Activated CD8-positive, alpha-beta memory T cell treated with anti-CD3 and anti-CD28 coated beads for 1 hour (primary cell): ENCODE measurements at places on chromosomes 2 and 18.

GRCh38 chr2:30481323-30481800 lies 34.3 kb downstream of the LCLAT1 start:
- no peak for DNase-seq

- DNase-seq, result no peak
Measured at GRCh38 chr2:27152796-27153464, 4.1 kb downstream of the TCF23 start.

DNA sequence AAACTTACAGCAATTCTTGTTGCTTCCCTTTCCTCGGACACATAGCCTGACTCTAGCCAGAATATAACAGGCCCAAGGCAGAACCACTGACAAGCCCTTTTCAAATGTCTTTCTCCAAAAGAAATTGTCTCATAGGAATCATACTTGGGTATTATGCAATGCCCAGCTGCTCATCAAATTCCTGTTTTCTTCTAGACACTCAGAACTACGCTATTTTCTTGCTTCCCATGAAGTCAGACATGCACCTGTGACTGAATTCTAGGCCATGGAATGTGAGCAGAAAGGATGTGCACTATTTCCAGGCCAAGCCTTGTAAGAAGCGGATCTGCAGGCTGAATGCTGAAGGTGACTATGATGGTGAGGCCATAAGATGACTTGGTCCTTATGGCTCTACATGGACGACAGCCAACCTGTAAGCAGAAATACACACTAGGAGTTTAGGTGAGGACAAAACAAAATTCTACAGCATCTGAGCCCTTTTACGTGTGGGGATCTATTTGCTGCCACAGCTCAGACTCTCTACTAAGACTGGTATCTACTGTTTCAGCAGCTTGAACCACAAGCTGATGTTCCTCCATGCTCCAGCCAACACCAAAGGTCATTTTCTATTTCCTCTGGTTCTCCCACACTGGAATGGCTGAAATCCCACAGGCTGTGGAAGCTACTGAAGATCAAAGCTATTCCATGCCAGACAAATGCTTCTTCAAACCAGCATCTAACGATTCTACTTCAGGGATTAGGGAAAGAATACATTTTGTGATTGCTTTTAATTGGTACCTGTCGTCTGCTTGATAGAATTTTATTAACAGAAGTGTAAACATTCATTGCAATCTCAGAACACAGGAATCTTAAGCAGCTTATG lies 378.7 kb downstream of the RBM43 start:
- no peak for DNase-seq

GRCh38 chr2:112876257-112876970 lies 34.6 kb upstream of the IL37 start:
- no peak for DNase-seq

GRCh38 chr18:59994357-59994756 lies 94.6 kb downstream of the PMAIP1 start:
- no peak for DNase-seq

GRCh38 chr2:207251022-207251421 lies 85.3 kb upstream of the KLF7 start:
- DNase-seq, result no peak

GRCh38 chr2:48397281-48397680 lies 132.7 kb upstream of the STON1 start:
- DNase-seq, result no peak

- DNase-seq, result no peak
Measured at GRCh38 chr2:225600444-225600843, 200.9 kb downstream of the NYAP2 start.

DNA sequence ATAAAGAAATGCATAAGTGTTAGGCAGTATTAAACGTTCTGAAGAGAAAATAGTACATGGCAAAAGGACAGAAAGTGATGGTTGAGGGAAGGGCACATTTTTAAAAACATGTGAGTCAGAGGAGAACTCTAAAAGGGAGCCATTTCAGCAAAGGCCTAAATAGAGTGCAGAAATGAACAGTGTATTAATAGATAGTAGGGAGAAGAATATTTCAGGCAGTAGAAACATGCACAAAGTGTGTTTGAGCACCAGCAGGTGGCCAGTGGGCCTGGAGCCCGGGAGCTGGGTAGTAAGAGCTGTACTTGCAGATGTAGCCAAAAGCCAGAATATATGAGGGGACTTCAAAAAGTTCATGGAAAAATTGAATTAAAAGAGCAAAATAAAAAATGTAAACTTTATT lies 288.1 kb upstream of the FIGN start:
- DNase-seq, result no peak

GRCh38 chr2:64643838-64644457 lies 9.8 kb downstream of the SERTAD2 start:
- no peak for DNase-seq

- DNase-seq, result no peak
Measured at GRCh38 chr2:53422979-53423378, 344.6 kb upstream of the CHAC2 start.

- no peak for DNase-seq
Measured at GRCh38 chr2:186713691-186714090, 19.8 kb downstream of the FAM171B start.

DNA sequence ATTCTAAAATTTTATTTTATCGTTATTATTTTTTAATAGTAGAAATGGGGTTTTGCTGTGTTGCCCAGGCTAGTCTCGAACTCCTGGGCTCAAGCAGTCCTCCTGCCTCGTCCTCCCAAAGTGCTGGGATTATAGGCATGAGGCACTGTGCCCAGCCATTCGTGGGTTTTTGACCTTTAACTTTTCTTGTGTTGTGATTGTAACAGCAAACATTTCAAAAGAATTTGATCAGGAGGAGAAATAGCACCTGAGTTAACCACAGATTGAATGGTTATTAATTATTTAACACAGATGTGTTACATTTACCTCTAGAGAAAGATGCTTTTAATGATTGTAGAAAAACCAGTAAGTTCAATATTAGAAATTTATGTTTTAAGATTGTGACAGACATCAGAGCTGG lies 132.0 kb downstream of the HAUS1 start:
- DNase-seq, result no peak

- DNase-seq, result no peak
Measured at GRCh38 chr2:173370198-173370597, 15.5 kb downstream of the CDCA7 start.
